ENCODE measurements at places on chromosomes 12 and 14.

- DNase-seq = no peak
These were observed 961.8 kb downstream of the FLRT2 start for GRCh38 chr14:86491743-86492142.

DNA sequence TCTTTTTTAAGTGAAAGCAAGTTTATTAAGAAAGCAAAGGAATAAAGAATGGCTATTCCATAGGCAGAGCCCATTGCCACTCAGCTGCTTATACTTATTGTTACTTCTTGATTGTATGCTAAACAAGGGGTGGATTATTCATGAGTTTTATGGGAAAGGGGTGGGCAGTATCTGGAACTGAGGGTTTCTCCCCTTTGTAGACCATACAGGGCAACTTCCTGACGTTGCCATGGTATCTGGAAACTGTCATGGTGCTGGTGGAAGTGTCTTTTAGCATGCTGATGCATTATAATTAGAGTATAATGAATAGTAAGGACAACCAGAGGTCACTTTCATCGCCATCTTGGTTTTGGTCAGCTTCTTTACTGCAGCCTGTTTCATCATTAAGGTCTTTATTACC, 66.3 kb upstream of the AMN start:
- no peak for DNase-seq

GRCh38 chr14:76467711-76468155, 91.8 kb downstream of the ESRRB start:
- DNase-seq = no peak

DNA sequence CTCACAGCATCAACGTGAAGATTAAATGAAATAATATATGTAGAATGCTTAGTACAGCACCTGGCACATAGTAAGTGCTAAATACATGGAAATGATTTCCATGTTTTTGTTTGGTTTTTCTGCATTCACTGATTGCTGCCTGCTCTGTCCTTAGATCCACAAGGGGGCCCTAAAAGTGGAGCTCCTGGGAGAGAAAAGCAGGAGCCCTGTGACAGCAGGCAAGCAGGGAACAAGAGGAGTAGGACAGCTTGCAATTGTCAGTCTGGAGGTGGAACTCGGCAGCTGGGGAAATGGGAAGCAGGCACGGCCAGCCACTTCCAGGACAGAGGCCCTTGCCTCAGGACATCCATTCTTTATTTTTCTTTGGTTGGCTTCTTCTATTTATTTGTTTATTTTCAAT, 292.9 kb downstream of the BMP4 start:
- DNase-seq = peak; percentile 24

- DNase-seq = no peak
These were observed 26.8 kb downstream of the AMN start for GRCh38 chr14:102949062-102949800.

GRCh38 chr14:88231603-88232002, 91.5 kb downstream of the KCNK10 start:
- DNase-seq = no peak

- DNase-seq = no peak
These were observed 17.8 kb upstream of the EMP1 start for GRCh38 chr12:13178568-13179210.

DNA sequence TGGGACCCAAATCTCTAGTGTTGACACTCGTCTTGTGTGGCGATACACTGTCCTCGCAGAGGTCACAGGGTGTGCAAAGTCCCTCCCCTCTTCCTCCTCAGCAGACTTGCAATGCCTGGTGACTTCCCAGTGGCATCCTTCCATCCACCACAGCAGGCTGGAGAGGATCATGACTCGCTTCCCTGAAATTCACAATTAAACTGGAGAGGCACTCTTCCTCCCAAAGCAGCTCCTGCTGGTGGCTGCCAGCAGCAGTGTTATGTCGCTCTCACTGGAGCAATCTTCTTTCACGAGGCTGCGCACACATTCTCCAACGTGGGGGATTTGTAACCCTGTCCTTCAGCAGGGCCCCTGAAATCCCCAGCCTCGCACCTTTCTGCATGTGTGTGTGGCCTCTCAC, 145.2 kb upstream of the TMCC3 start:
- no peak for DNase-seq

DNA sequence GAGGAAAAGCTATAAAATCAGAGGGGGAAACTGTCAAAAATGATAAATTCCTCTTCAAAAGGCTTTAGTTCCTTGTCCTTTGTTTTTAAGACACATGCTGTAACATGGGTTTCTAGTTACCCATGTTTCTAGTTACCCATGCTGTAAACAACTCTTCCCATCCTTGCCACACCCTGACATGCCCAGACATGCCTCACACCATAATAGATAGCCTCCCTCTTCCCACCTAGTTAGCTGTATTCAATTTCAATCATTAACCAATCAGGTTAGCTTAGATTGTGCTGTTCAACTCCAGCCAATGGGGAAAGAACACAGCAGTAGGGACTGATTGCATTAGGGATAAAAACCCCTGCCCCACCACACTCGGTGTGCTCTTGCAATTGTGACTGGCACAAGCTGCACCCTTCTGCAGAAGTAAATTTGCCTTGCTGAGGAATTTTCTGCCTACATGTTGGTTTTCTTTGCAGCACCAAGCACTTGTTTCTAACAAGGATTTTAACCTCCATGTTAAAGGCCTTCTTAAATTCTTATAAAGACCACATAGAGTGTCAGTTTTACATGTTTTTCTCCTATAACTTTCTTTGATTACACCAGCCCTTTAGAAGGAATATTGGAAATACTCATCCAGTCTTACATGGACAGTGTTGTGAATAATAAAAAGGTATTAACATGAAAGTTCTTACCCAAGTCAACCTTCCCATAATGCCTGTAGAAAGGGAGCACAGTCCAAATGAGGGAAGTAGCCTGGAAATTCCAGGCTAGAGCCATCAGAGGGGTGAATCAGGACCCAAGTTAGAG, 32.5 kb upstream of the LALBA start:
- DNase-seq = no peak

- DNase-seq = no peak
These were observed 70.7 kb upstream of the SLC8A3 start for GRCh38 chr14:70259420-70259819.

- DNase-seq = peak; percentile 35
These were observed 61.9 kb upstream of the MAX start for GRCh38 chr14:65164068-65164824.

DNA sequence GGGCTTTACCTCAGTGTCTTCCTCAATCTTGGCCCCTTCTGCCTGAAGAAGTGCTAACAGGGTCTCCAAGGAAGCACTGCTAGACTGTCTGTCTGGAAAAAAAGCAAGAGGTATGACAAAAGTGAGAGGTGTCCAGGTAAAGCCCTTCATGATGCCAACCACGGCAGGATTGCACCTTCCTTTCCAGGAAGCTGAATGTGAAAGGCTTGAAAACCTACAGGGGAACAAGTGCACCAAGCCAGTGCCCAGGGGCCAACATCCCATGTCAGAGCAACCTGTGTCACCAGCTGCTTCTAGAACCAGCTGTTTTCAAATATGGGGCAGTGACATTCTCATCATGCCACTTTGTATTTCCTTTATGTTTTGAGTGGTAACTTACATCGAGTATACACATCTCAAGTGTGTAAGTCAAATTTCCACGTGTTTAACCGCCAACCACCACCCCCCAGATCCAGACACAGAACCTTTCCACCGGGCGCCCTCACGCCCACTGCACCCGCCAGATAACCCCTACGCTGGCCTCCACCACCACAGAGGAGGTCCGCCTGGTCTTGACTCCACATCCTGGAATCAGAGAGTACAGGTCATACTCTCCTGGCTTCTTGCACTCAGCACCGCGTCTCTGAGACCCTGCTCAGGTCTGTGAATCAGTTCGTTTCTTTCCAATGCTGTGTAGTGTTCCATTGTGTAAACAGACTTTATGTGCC, 27.3 kb downstream of the VPS37B start:
- DNase-seq = no peak

DNA sequence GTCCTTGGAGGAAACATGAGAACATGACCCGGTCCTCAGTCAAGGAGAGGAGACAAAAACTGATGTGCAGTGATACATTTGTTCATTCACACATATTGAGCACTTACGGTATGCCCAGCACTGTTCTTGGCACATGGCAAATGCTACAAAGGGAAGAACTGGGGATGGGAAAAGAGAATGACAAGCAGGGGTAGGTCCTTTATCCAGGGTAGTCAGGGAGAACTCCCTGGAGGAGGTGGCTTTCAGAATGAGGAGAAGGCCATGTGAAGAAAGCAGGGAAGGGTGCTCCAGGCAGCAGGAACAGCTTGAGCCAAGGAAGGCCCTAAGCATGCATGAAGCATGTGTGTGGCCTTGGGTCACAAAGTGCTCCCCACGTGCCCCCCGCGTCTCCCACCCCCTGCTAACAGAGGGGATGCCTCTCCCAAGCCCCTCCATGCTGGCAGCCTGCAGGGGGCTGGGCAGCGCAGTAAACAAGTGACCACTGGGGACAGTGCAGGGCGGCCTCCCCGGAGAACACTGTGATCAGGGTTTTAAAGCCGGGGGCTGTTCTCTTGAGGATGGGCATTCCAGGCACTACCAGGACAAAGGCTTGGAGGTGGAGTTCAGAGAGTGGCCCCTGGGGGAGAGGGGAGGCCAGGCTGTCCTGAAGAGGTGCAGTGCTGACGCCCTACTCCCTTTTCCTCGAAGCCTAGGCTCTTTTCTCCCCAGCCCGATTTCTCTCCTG, 71.0 kb downstream of the PHETA1 start:
- DNase-seq = no peak

- DNase-seq = no peak
These were observed 221.8 kb downstream of the MSRB3 start for GRCh38 chr12:65500091-65500900.

- DNase-seq = no peak
These were observed 123.5 kb downstream of the PTPRR start for GRCh38 chr12:70796989-70797388.

DNA sequence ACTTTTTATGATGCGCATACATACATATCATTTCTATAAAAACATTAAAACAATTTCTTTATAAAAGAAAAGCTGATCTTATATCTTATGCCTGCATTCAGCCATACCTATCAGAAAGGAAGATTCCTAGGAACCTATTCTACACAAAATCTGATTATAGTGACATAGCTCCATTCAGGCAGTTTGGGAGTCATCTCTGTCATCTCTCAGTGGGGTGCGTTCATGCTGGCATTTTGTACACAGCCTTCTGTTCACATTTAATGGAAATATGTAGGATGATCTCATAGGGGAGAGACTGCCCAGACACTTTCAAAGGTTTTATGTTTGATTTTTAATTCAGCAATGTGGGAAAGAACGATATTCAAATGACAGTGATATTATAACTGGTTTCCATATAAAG, 52.9 kb downstream of the ATL1 start:
- no peak for DNase-seq

- no peak for DNase-seq
These were observed 30.7 kb downstream of the PPP1R36 start for GRCh38 chr14:64580467-64580866.

- DNase-seq = no peak
These were observed 415.2 kb upstream of the OR4E1 start for GRCh38 chr14:22088614-22089342.

All from HuH-7 (cell line).